ENCODE measurements at places on chromosomes 7 and 10.

- DNase-seq, result no peak
Measured at GRCh38 chr7:25752967-25753791, 398.8 kb upstream of the NFE2L3 start.

DNA sequence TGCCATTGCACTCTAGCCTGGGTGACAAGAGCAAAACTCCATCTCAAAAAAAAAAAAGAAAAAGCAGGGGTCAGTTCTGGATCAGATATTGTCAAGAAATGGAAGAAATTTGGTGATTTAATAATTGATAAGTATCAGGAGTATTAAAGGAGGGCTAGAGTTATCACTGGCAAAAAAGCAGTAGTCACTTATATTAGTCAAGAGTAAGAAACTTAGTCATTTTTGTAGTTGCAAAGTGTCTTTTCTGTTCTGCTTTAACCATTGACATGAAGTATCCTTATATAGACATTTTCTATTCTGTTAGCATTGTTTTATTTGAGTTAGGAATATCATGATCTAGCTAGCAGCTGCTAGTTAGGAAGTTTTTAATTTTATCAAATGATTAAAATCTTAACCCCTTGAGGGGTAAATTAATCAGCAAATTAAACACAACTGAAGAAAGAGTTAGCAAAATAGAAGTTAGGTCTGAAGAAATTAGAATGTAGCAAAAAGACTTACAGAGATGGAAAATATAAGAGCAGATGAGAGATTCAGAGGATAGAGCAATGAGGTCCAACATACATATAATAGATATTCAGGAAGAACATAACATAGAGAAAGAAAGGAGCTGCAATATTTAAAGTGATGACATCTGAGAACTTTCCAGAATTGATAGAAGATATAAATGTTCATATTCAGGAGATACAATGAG is 7.3 kb upstream of the CCDC6 start:
- DNase-seq, result no peak

DNA sequence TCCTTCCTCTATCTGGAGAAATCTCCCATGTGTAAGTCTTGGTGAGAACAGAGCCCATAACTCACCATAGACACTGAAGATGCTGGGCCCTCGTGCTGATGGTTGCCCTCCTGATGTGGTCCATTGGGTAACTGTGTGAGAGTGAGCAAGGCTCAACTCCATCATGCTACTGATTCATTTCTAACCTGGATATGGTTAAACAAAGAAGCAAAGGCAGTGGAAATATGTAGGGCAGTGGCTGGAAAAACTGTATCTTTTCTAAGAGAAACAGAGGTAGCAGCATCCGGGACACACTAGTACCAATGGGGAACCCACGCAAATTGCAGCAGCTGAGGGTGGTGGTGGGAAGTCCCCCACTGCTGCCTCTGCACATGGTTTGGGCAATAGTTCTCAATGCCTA is 221.7 kb downstream of the KLF6 start:
- DNase-seq, result no peak

- no peak for DNase-seq
Measured at GRCh38 chr7:7976677-7977076, 8.1 kb downstream of the GLCCI1 start.

GRCh38 chr10:94010116-94010515 is 16.4 kb downstream of the PLCE1 start:
- DNase-seq, result no peak

DNA sequence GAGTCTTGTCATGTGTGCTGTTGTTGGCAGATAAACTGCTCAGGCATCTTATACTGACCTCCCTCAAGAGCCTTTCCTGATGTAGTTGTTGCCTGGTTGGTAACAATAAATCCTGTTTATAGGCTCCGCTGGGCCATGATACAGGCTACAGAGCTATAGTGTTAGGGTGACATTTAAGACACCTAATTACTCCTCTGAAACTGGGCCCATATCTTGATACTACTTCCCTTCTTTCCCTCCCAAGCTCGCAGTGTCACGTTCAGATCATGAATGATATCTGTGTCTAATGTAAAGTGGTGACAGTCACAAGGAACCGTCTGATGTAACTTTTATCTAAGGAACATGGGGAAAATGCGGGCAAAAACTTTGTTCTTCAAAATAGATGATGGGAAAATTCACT is 35.4 kb downstream of the CROT start:
- DNase-seq, result no peak

- no peak for DNase-seq
Measured at GRCh38 chr10:3372281-3372680, 199.7 kb upstream of the PITRM1 start.

DNA sequence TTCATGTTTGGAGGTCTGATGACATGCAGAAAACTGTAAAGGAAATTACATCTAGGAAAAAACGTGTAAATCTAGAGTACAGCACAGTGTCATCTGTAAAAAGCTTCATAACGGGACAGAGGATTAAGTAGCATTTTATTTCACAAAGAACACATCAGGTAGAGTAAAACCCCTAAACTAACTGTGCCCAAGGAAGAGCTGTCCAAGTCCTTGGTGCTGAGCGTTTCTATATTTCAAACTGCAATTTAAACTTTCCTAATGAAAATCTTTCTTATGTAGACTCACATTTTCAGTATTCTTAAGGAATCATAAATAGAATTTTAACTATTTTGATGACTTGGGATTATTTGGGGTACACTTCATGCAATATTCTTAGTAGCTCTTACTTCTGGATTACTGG is 646.2 kb downstream of the IPMK start:
- no peak for DNase-seq

GRCh38 chr7:90595342-90595800 is 750 bp upstream of the CDK14 start:
- DNase-seq, result no peak

DNA sequence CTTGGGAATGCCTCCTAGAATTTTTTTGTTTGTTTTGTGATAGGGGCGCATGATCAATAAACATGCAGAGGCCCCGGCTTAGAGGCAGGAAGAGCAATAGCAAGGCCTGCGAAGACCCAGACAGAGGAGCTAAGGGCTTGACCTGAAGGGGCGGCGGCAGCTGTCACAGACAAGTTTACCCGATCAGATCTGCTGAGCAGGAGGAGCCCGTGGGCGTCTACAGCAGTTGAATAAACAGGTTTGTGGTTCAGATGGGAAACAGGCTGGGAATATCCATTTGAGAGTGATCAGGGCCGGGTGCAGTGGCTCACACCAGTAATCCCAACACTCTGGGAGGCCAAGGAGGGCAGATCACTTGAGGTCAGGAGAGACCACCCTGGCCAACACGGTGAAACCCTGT is 126.0 kb upstream of the CALN1 start:
- no peak for DNase-seq

All from stimulated activated CD4-positive, alpha-beta T cell treated with anti-CD3 and anti-CD28 coated beads, Interleukin-15, amount 100 ng/mL, for 1 hour (primary cell).